ENCODE measurements at places on chromosomes 1 and 21.

GRCh38 chr1:52919051-52919722 is 2.4 kb downstream of the ECHDC2 start:
- no peak for DNase-seq

- no peak for DNase-seq
Observed at GRCh38 chr1:68438310-68438709, 11.4 kb downstream of the RPE65 start.

GRCh38 chr1:244210884-244211558 is 159.9 kb downstream of the ZBTB18 start:
- DNase-seq, result peak; percentile 61

- no peak for DNase-seq
Observed at GRCh38 chr1:228407106-228408040, 738 bp upstream of the TRIM11 start.

DNA sequence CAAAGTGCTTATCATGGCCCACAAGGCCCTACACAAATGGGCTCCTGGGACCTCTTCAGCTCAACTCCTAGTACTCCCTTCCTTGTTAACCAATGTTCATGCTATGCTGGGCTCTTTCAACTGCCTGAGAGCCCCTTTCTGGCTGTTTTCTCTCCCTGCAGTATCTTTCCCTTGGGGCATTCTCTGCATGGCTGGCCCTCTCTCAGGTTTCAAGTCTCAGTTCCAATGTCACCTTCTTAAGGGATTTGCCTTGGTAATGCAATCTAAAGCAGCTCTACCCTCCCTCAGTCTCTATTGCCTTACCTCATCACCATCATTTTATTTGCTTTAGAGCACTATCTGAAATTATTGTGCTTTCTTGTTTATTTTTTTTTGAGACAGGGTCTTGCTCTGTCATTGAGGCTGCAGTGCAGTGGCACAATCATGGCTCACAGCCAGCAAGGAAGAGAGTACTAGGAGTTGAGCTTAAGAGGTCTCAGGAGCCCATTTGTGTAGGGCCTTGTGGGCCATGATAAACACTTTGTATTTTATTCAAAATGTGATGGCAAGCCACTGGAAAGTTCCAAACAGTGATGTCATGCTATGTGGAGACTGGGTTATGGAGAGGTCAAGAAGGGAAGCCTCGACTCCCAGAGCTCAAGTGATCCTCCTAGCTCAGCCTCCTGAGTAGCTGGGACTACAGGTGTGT is 63.4 kb upstream of the SRSF10 start:
- no peak for DNase-seq

DNA sequence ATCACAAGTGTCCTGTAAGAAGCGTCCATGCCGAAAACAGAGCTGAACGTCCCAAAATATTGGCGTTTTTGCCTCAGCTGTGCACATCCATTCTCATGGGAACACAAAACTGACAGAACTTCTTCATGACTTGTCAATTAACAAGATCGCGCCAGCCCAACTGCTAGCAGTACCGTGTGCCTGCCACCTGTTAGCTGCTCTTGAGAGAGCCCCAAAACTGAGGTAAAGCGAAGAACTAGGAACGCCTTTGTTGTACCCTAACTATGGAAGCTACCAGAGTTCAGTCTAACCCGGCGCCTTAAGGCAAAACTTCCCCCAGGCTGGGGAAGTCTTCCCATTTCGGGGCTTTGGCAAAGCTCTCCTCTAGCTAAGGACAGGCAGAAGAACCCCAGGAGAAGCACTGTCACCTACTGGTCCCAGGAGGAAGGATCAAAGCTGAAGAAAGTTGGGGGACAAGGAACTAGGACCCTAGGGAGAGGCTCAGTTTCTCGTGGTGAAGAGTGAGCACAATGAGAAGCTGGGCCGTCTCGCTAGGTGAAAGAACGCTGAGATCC is 719 bp downstream of the EYA3 start:
- DNase-seq, result peak; percentile 22

DNA sequence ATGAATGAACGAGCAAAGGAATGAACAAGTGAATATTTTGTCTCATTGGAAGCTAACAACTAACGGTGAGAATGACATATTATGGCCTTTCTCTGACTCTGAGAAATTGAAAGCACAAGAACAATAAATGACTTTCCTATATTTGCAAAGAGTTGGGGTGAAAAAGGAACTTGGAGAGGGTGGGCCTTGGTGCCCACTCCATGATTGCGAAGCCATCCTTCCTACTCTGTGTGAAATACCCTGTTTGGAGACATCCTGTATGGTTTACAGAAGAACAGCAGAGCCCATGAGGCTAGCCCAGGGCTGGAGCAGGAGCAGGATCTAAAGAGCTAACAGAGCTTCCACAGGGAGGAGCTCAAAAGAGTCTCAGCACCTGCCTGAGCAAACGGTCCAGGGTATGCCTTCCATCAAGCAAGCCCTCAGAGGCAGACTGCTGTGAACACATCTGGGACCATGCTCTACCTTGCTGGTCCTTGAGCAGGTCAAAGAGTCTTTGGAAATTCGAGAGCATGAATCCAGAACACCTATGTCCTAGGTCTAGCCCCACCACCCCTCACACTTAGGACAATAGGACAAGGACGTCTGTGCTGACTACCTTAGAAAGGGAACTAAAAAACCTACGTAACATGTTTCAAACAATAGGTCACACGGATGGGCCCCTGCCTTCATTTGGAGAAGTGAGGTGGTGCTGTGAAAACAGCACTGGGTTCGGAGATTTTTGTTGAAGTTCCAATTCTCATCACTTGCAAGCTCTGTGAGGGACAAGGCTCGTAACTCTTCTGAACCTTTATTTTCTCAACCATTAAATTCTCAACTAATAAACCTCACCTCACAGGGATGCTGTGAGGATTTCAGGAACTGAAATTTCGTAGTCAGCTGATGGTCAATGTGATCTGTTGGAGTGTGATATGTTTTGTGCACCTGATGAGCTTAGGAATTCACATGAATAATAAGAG is 377.4 kb downstream of the RRAGC start:
- no peak for DNase-seq

DNA sequence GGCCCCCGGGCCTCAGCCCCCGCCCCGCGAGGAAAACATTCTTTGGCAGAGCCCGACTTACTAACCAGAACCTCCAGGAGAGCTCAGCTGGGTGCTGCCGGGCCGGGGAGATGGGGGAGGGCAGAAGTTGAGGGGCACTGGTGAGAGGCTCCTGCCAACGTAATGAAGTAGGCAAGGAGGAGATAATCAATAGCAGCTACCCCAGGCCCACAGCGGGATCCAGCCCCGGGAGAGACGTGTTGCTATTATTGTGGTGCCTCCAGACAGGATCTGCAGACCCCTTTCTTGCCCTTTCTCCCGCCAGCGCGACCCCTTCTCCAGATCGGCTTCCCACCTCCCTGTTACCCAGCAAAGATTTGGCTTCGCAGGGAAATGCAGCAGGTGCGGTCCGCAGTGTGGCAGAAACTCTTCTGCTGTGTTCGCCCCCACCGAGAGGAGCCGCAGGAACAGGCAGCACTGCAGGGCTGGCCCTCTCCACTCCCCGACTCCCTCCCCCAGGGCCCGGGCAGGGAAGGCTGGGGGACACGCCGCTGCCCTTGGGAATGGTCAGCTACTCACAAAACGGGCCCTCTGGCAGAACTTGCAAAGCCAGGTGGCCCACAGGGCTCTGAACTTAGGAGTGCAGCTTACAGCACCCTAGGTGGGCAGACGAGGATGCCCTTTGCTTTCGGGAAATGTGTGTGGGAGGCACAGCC is 1.5 kb upstream of the KCNA2 start:
- DNase-seq, result no peak

GRCh38 chr1:147434921-147435320 is 106.4 kb upstream of the BCL9 start:
- no peak for DNase-seq

GRCh38 chr1:48916130-48917069 is 139.7 kb upstream of the BEND5 start:
- peak; percentile 58 for DNase-seq

- peak; percentile 39 for DNase-seq
Observed at GRCh38 chr1:39214021-39214713, 9.7 kb downstream of the MACF1 start.

DNA sequence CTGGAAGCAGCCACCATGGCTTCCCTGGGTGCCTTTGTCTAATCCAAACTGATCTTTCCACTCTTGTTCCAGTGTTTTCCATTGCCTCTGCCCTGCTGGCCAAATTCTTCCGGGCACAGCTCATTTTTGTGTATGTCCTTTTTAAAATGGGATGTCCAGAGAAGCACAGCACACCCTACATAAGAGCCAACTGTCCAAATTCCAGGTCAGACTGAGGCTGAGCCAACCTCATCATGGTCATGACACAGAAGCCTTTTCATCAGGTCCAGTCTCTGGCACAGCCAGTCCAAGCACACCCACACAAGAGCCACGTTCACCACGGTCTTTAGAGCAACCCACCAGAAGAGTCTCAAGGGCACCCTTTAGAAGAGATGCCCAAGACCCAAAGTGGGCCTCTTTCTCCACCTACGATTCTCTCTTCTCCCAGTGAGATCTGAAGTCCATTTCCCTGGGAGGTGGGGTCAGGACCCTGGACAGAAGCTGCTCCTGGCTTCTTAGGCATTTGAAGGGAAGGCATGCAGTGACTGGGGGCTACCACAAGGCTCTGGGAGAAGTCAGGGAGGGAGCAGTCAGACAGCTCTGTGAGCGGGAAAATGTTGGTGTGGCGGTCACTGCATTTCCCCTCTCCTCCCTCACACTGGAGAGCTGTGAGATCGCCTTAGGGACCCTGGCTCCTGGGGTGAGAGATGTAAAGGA is 53.2 kb downstream of the SYT2 start:
- DNase-seq, result no peak

GRCh38 chr1:201498621-201499020 is 8.3 kb downstream of the CSRP1 start:
- no peak for DNase-seq

DNA sequence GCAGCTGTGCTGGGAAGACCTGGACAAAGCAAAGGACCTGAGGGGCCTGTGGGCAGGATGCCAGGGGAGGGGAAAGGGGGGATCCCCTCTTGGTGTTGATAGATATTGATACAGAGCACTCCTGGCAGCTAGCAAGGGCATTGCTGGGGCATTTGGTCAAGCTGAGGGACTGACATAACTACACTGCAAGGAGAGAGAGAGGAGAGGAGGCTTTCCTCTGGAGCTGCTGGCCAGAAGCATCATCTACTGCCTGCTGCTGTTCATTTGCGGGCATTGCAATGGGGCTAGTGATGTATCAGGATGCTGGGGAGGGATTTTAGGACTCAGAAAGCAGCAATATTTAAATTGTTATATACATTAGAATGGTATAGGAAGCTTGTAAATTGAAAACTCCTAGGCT is 142.0 kb downstream of the ZNF648 start:
- no peak for DNase-seq

DNA sequence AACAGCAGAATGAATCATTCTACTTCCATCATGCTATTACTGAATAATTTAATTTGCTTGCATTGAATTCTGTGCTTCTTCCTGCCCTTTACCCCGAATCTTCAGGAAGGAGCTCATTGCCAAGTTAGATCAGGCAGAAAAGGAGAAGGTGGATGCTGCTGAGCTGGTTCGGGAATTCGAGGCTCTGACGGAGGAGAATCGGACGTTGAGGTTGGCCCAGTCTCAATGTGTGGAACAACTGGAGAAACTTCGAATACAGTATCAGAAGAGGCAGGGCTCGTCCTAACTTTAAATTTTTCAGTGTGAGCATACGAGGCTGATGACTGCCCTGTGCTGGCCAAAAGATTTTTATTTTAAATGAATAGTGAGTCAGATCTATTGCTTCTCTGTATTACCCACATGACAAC is 44.2 kb downstream of the MAP3K7CL start:
- DNase-seq, result no peak

- no peak for DNase-seq
Observed at GRCh38 chr21:15252431-15252830, 187.6 kb upstream of the NRIP1 start.

DNA sequence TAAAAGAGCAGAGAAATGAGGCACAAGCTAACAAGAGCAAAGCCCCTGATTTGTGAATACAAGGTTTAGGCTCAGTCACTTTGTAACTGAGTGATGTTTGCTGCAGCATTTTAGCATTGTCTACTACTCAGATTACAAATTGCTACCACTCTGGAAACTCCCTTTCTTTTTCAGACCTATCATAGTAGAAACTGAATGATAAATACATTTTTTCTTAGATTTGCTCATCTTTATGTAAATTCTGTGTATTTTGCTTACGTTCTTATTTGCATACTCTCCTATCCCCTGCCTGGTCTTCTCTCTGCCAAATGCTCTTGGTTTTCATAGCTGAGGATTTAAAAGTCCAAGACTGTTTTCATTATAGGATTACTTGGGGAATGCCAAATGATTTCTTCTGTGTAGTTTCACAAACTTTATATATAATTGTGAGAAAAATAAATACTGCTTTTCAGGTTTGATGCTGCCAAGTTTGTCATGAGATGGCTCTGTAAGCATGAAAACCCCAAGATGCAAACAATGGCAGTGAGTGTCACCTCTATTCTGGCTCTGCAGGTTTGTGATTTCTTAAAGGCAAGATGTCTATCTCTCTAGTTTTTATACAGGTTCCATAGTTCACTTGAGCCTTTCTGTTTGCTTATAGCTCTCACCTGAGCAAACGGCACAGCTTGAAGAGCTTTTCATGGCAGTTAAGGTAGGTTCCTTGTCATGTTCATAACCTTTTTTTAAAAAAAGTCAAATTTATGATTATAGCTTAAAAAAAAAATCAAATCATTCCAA is 24.7 kb downstream of the ZYG11A start:
- no peak for DNase-seq

DNA sequence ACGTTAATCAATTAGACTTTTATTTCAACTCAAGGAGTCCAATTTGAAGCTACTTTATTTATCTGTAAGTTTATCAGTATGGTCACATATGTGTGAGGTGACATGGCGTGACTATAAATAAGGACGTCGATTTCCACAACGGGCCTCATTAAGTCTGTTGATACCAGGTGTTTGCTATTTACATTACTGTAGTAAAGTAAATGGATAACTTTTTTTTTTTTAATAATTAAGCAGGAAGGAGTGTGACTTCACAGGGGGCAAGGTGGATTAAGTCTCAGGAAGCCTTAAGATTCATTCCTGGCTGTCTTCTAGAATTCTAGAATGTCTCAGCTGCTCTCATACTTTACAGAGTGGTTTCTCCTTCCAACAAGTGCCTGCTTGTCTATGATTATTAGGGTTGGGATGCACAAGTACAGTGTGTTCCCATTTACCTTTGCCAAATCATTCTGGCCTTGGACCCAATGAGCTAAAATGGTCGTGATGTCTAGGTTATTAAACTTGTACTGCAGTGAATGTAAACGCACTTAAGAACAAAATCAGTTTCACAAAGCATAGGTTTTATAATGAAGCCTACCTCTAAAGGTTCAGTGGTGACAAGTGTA is 15.5 kb downstream of the MAP3K7CL start:
- DNase-seq, result no peak
